ENCODE measurements at places on chromosomes 3 and 15.

GRCh38 chr15:62121273-62122015 is 43.6 kb downstream of the C2CD4B start:
- no peak for DNase-seq

GRCh38 chr3:38610934-38611333 is 38.6 kb downstream of the SCN5A start:
- DNase-seq, result no peak

- no peak for DNase-seq
Measured at GRCh38 chr3:148062590-148062989, 635.1 kb upstream of the AGTR1 start.

GRCh38 chr3:15361494-15362214 is 29.3 kb upstream of the SH3BP5 start:
- DNase-seq, result peak; percentile 71

DNA sequence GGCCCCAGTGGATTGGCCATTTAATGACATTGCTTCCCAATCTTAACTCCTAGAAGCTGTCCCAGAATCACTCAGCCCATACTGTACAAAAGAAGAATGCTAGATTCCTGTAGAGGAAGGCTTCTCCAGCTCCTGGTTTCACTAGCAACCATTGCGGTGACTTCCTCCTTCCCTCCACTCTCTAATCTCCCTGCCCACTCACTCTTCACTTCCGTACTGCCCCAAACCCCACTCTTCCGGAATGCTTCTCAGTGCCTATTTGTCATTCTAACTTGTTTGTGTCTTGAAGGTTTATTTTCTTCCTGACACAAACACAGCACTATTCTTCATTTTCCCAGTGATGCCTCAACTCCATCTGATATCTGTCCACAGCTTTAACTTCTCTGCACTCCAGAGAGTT is 97.1 kb upstream of the SPATA16 start:
- no peak for DNase-seq

- no peak for DNase-seq
Measured at GRCh38 chr15:41573396-41573795, 14.4 kb downstream of the TYRO3 start.

Data from choroid plexus epithelial cell (primary cell).